ENCODE measurements at places on chromosomes 12 and 14.

DNA sequence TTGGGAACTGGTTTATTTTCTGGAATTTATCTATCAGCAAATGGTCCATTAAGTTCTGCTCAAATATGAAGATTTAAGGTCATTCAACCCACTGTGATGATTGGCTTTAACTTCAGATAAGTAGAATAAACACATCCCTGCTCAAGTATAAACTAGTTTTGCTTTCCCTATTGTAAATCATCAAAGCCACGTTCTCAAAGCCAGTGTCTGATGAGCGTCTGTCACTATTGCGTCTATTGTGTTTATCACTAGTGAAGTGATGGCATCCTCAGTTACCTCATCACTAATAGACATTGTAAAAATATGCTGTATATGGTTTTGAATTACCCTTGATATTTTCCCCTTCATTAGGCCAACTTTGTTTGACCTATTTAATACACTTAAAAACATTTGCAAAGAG, 351.3 kb downstream of the BCAT1 start:
- no peak for DNase-seq

DNA sequence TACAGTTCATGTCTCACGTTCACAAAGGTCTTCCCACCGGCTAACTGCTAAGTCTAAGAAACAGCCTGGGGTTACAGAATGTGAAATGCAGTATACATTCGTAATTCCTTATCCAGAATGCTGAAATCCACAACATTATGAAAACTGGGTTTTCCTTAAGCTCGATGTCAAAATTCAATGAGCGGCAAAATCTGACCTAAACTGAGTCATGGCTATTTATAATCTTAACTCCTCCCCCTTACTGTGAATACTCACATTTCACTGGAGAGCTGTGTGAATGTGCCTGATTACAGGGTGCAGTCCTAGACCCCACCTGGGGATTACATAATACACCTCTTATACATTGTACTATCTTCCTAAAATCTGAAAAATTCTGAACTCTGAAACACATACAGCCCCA, 35.3 kb downstream of the STX2 start:
- peak; percentile 50 for DNase-seq

- DNase-seq = peak; percentile 91
Observed at GRCh38 chr12:29041621-29042020, 107.5 kb upstream of the FAR2 start.

- DNase-seq = no peak
Observed at GRCh38 chr12:112759786-112760185, 31.8 kb upstream of the RPH3A start.

DNA sequence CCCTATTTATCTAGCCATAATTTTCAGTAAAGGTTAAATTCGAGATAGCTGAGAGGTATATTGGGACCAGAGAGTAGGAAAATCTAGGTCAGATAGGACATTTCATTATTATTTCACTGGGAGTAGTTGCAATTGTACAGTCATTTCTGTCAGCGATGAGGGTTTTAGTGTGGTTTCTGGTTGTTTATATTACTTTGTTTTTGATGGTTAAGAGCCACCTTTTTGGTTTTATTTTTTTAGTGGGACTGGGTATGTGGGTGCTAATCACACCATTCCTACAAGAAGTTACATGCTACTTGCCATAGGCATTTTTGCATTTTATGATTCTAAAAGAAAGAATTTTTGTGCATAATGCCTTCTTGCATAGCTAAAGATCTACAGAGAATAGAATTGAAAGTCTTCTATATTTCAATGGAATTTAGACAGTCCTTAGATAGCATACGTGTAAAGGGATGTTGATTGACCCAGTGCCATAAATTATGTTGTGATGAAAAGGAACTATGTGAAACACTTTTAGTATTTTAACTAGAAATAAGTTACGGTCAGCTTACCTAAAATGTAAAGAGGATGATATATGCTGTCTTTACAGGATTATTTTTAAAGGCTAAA, 85.2 kb downstream of the KTN1 start:
- DNase-seq = peak; percentile 24

- DNase-seq = no peak
Observed at GRCh38 chr14:51535443-51536044, 116.2 kb upstream of the FRMD6 start.

DNA sequence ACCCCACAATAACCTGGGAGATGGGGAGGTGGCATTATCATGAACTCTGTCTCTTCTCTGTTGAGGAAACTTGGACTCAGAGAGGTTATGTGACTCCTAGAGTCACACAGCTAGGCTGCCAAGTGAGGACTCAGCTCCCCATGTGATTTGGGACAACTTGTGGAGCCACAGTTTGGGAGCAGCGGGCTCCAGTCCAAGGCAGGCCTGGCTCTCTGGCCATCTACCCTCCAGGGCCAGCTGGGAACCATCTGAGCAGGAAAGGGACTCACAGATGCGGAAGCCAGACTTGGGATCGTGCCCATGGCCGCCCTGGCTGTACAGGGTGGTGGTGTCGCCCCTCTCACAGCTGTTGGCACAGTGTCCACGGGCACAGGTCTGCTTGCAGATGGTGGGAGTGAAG, 59.1 kb downstream of the ISCA2 start:
- no peak for DNase-seq

DNA sequence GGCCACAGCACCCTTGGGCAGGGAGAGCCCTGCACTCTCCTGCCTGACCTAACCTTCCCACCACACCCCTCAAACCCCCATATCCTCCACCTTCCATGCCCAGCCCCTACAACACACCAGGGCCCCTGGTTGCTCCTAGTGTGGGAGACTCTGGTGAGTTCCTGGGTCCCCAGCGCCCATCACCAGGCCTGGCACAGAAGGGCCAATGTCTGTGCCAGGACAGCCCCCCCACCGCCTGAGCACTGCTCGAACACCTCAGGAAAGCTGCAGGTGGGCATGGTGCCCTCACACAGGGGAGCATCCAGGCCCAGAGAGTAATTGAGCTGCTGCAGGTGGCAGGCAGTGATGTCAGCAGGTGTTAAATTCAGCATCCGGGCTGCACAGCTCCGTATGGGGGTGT, 15.2 kb downstream of the ADCY6 start:
- no peak for DNase-seq

- peak; percentile 72 for DNase-seq
Observed at GRCh38 chr14:105087963-105088811, 23.0 kb upstream of the GPR132 start.

GRCh38 chr12:118574288-118574687, 197.9 kb downstream of the SUDS3 start:
- DNase-seq = no peak

DNA sequence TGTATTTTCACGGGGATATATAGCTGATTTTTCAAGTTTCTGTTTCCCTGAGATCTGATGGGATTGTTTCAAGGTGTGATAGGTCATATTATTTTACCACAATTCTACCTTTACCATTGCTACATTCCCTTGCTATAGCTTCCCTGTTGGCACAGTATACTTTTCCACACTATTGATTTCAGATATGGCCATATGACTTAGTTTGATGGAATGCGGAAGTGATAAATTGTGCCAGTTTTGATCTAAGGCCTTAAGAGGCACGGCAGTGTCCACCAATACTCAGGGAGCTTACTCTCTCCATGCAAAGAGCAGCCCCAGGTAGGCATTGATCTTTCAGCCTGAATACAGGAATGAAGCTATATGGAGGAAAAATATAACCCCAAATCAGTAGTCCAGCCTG, 315.7 kb downstream of the SLC16A7 start:
- DNase-seq = no peak

DNA sequence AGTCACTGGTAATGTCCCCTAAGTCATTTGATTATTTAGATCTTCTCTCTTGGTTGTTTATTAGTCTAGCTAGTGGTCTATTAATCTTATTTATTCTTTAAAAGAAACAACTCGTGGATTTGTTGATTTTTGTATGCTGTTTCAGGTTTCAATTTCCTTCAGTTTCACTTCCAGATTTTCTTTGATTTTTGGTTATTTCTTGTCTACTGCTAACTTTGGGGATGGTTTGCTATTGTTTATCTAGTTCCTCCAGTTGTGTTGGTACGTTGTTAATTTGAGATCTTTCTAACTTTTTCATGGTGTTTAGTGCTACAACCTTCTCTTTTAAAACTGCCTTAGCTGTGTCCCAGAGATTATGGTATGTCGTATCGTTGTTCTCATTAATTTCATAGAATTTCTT, 18.5 kb upstream of the CD69 start:
- no peak for DNase-seq

GRCh38 chr14:100825713-100826331, at the start of gene MEG3:
Gene MEG3, plus strand, starts transcription at chr14:100826118.
- peak; percentile 91 for DNase-seq

DNA sequence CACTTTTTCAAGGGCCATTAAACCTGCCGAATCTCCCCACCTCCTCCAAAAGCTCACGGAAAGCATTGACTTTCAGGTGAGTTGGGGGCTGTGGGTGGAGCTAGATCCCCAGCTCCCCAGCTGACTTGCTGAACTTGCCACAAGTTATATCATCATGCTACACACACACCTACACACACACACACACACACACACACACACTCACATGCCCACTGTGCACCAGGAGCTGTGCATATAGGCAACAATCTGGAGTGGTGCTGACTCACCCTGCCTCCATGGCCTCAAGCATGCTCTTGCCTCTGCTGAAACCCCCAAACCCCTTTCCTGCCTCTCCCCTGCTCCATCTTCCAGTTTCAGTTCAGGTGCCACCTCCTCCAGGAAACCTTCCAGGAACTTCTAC, 26.1 kb downstream of the SERPINA3 start:
- DNase-seq = peak; percentile 44

DNA sequence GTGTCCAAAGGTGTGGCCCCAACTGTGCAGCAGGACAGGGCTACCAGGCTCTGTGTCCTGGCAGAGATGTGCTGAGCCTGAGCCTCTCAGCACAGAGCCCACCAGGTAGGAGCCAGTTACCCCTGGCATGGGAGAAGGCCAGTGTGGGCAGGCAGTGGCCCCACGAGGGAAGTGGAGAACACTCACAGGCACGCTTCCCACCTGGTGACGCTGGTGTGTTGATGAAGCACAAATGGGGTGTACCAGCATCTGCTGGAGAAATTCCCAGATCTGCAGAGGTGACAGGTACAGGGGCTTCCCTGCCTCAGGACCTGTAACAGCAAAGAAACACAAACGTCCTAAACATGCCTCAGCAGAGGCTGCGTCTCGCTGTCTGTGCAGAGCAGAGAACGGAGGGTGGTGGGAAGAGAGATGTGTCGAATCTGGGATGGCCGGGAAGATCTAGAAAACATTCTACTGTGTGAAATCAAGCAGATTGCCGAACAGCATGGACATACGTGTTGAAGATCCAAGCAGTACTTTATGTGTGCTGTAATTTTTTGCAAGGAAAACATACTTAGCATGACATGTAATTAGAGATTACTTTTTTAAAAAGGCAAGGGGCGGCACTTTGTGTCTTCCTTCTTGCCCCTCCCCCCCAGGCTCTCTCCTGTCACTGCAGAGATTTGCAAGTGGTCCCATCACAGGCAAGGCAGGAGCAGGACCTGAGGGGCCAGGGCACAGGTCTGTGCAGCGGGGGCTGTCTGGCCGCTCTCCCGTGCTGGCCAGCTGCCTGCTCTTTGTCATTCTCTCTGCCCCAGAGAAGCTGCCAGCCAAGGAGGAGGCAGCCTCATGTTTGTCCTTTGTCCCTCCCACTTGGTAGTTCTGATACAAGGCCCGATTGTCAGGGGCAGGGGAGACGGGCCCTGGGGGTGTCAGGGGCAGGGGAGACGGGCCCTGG, 17.3 kb downstream of the HIP1R start:
- DNase-seq = no peak

GRCh38 chr14:51356381-51356780, 116.3 kb downstream of the TMX1 start:
- DNase-seq = no peak

- no peak for DNase-seq
Observed at GRCh38 chr12:75855360-75855759, 176.2 kb downstream of the PHLDA1 start.

DNA sequence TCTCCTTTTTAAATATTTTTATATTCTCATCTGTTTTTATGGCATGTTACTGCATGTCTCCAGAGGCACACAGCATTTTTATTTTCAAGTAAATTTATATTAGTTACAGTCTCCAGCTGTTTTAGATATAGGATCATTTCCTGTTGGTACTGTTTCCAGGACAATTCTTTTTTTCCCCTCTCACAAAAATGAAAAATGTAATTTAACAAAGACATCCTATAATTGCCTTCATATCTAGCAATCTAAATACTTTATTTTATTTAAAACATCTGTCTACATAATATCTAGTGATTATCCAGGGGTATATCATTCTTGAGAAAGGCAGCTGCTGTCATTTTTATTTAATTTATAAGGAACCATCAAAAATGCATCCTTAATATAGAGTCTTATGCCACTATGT, 272.4 kb upstream of the NPAS3 start:
- DNase-seq = peak; percentile 22

GRCh38 chr12:95201056-95201670, 16.1 kb downstream of the FGD6 start:
- DNase-seq = peak; percentile 86

GRCh38 chr14:94320243-94320642, 2.9 kb downstream of the SERPINA6 start:
- DNase-seq = no peak

GRCh38 chr12:124573839-124574786, 6.7 kb upstream of the NCOR2 start:
- DNase-seq = no peak

DNA sequence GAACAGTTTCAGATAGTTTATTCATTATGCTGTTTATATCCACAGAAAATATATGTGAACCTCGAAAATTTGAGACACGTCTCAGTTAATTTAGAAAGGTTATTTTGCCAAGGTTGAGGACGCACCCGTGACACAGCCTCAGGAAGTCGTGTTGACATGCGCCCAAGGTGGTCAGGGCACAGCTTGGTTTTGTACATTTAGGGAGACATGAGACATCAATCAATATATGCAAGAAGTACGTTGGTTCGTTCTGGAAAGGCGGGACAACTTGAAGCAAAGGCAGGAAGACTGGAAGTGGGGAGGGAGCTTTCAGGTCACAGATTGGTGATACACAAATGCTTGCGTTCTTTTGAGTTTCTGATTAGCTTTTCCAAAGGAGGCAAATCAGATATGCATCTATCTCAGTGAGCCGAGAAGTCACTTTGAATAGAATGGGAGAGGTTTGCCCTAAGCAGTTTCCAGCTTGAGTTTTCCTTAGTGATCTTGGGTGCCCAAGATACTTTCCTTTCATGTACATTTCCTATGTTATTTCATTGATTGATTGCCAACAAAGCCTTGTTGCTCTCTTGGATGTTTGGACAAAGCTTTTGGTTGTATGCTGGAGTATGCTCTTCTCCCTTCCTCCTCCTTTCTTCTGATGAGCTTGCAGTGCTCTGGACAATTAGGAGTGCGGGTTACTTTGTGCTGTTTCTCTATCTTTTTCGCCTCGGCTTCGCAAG, 3.2 kb downstream of the SNAPC1 start:
- DNase-seq = no peak

DNA sequence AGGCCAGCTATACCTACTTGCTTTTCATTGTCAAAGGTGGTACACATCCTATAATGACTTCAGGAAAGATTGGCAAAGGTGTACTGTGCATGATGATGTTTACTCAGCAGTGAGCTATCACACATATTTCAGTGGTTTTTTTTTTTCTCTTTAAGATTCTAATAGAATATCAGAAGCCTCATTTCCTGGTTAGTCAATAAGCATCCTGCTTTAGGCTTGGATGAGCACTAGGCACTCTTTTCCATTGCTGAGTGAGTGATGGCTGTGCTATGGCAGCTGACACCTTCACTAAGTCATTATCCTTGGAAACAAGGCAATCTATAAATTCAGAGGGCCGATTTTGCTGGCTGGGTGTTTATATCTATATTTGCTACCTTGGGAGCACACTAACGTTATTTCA, 161.1 kb upstream of the RASSF8 start:
- DNase-seq = no peak

All from choroid plexus epithelial cell (primary cell).